ENCODE measurements at places on chromosomes 3 and 15.

DNA sequence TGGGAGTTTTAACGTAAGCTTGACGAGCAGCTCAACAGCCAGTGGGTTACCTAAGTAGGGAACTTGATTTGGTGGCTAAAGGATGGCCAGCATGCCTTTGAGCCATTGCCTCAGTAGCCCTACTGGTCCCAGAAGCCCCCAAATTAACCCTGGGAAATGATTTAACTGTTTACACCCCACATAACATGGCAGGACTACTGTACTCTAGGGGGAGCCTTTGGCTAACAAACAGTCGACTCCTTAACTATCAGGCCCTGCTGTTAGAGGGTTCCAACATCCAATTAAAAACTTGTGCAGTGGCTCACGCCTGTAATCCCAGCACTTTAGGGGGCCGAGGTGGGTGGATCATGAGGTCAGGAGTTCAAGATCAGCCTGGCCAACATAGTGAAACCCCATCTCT is 9.4 kb upstream of the SMCO1 start:
- no peak for DNase-seq

GRCh38 chr3:181610973-181611265 is 100.8 kb upstream of the SOX2 start:
- no peak for DNase-seq

- no peak for DNase-seq
These were observed 65.6 kb upstream of the HEG1 start for GRCh38 chr3:125121246-125122010.

DNA sequence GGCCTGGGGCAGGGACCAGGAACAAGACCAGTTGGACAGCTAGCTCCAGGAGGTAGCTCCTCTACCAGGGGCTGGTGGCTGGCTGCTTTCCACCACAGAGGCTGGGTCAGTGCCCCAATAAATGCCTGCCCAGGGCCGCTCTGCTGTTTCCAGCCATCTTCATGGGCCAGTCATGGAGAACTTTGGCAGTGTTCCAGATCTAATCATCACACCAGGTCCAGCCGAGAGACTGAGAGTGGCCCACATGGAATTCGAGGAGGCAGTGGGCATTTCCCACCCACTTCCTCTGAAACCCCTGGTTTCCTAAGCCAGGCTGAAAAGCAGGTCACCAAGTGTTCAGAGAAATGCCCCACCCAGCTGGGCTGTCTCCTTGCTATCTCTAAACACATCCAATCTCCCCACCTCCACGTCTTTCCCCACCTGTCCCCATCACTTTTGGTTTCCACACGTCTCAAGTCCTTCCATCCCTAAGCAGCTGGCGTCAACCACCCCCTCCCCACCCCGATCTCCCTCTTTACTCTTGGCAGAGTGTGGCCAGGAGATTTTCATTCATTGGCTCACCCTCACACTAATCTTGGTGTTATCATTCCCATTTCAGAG is 190.0 kb upstream of the LINGO1 start:
- no peak for DNase-seq

DNA sequence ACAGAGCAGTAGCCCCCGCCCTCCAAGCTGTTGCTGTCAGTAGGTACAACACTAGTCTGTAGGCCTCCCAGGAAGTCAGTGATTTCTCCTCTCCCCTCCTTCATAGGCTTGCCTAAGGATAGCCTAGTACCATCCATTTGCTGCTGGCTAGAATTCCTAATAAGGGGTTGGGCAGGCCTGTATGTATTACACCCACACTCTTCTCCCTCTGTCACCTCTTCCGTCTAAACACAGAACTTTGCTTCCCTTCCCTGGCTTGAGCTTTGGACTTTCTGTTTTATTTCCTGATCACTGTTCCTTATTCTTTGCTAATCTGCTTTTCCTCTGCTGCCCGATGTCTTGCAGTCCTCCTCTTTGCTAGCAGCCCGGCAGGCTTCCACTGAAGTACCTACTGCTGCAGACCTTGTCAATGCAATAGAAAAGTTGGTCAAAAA is 93.4 kb upstream of the UMPS start:
- peak; percentile 68 for DNase-seq

GRCh38 chr3:39801216-39801615 is 8.2 kb upstream of the MYRIP start:
- DNase-seq = no peak

- DNase-seq = no peak
These were observed 373.4 kb downstream of the OCA2 start for GRCh38 chr15:27725731-27726130.

GRCh38 chr3:58287354-58287753 is 18.7 kb upstream of the RPP14 start:
- DNase-seq = no peak

GRCh38 chr3:119620899-119621298 is 23.2 kb downstream of the PLA1A start:
- no peak for DNase-seq

DNA sequence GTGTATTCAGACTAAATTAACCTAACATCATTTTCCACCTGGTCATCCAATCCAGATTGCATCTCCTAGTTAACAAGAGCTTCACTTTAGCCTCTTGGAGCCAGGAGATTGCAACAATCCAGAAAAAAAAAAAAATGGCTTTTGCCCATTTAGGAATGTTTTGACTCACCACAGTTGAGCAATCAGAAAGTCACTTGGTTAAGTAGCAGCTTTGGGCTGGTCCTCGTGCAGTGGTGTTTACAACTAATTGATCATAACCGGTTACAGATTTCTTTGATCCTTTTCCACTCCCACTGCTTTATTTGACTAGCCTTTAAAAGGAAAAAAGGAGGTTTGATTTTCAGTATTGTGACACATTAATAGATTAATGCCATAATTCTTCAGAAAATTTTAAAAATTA is 688.8 kb upstream of the CCDC54 start:
- peak; percentile 13 for DNase-seq

GRCh38 chr3:147200545-147200944 is 205.8 kb downstream of the ZIC4 start:
- no peak for DNase-seq

All from Caco-2 (cell line).